ENCODE measurements at places on chromosomes 7 and 10.

DNA sequence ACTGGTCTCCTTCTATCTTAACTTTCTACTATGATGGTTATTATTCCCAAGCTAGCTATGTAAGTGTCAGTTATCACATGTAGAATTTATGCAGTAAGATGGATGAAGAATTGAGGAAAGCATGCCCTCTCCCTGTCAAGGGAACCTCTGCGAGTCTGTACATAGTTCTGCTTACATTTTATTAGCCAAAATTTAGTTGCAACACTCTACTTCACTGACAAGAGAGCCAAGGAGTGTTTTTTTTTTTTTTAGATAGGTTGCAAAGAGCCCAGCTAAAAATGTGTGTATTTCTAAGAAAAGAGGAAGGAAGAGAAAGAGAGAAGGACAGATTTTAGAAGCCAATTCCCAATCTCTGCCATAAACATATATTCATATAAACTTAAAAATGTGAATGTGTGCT, 357.7 kb upstream of the LRRN3 start:
- no peak for DNase-seq

GRCh38 chr7:128788446-128789412, 3.0 kb upstream of the CCDC136 start:
- DNase-seq: no peak

DNA sequence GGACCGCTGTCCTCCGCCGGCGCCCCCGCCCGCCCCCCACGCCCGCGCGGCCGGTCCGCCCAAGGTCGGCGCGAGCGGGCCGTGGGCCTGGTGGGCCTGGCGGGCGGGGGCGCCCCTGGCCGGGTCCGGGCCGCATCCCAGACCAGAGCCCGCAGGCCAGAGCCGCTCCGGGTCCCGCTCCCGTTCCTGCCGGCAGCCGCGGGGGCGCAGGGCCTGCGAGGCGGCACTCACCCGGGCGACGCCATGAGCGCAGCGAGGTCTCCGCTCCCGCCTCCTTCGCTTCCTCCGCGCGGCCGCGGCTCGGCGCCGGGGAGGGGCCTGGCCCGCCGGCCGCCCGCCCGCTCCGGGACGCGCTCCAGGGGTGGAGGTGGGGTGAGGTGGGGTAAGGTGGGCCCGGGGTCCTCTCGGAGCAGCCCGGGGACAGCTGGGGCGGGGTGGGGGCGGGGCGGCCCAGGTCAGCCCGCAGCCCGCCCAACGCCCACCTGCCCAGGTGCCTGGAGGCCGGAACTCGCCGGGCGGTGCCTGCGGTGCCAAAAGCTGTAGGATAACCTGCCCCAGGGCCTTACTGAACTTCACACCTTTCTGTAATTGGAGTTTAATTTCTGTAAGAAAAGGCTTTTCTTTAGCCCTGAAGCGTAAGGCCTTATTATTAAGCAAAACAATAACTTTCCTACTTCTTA, at the start of gene URGCP:
Gene URGCP, minus strand, starts transcription at position 266 of the 680 bp plus-strand sequence. Its CDS starts 21 bp downstream, at position 245.
- peak; percentile 34 for DNase-seq

DNA sequence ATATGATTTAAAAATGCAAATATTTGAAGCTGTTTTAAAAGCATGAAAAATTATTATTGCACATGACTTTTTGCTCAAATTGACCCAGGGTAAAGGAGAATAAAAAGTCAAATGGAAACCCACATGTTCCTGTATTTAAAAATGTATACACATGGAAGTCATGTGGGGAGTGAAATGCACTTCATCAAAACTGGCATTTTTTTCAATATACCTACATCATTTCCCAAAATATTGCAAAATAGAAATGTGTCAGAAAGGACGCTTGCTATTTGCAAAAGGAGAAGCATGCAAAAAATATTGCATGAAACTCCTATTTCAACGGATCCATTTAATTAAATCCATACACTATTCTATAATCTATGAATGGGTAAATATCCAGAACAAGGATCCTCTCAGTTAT, 117.0 kb downstream of the POU6F2 start:
- no peak for DNase-seq

GRCh38 chr7:95490231-95490762, 4.6 kb downstream of the ASB4 start:
- no peak for DNase-seq

GRCh38 chr10:17003651-17004286, 125.8 kb downstream of the CUBN start:
- DNase-seq: no peak

DNA sequence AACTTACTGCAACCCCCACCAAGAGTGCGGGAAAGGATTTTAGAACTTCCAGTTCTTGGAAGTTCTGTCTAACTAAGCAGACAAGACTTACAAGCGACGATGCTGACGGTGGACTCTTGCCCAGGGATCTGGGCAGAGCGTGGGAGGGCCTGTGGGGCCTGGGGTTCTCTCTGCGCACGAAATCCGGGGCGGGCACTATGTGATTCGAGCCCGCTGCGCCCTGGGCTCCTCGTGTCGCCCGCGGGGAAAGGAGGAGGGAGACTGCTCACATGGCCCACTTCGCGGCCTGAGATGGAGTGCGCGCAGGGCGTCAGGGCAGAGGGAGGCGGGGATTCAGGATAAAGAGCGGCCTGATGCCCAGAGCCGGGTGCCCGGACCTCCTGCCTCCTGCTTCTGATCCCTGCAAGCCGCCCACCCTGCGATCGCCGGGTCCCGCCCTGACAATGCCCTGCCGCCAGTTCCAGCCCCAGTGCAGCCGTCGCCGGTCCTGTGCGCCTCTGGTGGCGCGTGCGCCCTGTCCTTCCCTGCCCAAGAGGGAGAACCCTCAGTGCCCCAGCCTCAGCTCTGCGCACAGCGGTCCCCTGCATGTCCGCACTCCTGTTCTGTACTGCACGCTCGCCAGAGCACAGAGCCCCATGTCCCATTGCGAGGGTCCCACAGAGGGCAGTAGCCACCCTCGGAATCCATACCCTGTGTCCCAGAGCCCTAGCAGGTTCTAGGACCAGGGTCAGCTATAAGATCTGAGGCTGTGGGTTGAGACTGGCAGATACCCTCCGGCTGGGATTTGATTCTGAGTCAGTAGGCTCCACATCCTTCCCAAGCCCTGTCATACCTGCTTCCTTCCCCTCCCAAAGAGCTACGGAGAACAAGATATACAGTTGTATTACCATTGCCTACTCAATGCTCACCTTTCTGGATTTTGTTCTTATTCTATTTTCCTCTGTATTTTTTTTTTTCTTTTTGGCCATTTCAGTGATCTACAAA, 99.4 kb upstream of the TMEM106B start:
- peak; percentile 31 for DNase-seq

DNA sequence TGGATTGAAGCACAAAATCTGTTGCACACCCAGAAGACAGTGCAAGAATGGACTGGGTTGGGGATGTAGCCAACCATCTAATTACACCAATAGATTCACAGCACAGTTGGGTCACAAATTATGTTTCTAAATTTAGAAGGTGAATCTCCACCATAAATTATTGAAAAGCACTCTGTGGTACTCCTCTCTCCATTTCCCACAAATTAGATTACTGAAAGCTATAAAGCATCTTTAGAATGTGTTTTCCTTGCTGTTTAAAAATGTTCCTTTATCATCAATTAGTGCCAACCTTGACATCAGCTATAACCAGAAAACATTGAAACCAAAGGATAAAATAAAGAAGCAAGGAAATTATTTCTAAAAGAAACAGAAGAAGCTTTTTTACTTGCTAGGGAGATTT, 39.9 kb upstream of the HDAC9 start:
- DNase-seq: no peak

- no peak for DNase-seq
Observed at GRCh38 chr7:20697351-20697750, 81.9 kb downstream of the ABCB5 start.

GRCh38 chr10:2618690-2619089, 448.7 kb upstream of the PFKP start:
- no peak for DNase-seq

DNA sequence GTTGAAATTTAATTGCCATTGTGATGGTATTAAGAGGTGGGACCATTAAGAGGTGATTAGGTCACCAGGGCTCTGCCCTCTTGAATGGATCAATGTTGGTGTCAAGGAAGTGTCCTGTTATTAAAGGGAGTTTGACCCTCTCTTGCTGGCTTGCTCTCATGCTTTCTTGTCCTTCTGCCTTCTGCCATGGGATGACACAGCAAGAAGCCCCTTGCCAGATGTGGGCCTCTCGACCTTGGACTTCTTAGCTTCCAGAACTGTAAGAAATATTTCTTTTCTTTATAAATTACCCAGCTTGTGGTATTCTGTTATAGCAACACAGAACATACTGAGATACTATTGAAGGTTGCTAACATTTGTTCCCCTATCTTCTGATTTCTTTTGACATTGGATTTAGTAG, 157.0 kb downstream of the MDFIC start:
- DNase-seq: no peak
